ENCODE measurements at places on chromosomes 5 and 9. TPM values are rescaled to one million over a fixed set of nuclear protein-coding genes. Genes with fewer than 3 reads are reported as not detected.

C5orf34 gene
- 0.45 TPM for polyA plus RNA-seq

IL5 gene
- 0.09 TPM for polyA plus RNA-seq

HTR1A gene
- polyA plus RNA-seq, result not detected

TMEM232 gene
- 0.97 TPM for polyA plus RNA-seq

DND1 gene
- polyA plus RNA-seq, result 0.79 TPM

C1QTNF3 gene
- polyA plus RNA-seq, result 1.9 TPM

AIF1L gene
- polyA plus RNA-seq, result 46.2 TPM

APC gene
- polyA plus RNA-seq, result 4.2 TPM

CCNI2 gene
- not detected for polyA plus RNA-seq

STKLD1 gene
- 0.45 TPM for polyA plus RNA-seq

VCAN gene
- 5.0 TPM for polyA plus RNA-seq

LHX3 gene
- 0.02 TPM for polyA plus RNA-seq

KDM4C gene
- polyA plus RNA-seq, result 9.6 TPM

EPB41L4B gene
- 129 TPM for polyA plus RNA-seq

PCDHGA11 gene
- 1.1 TPM for polyA plus RNA-seq

NR5A1 gene
- not detected for polyA plus RNA-seq

OSMR gene
- polyA plus RNA-seq, result 12.9 TPM

GRK6 gene
- polyA plus RNA-seq, result 21.5 TPM

SET gene
- polyA plus RNA-seq, result 85.2 TPM

NUTM2F gene
- not detected for polyA plus RNA-seq

MEIKIN gene
- not detected for polyA plus RNA-seq

NEURL1B gene
- 17.5 TPM for polyA plus RNA-seq

ZMAT2 gene
- polyA plus RNA-seq, result 91.7 TPM

NEUROG1 gene
- polyA plus RNA-seq, result not detected

SELENOP gene
- 228 TPM for polyA plus RNA-seq

PCBD2 gene
- polyA plus RNA-seq, result 5.1 TPM

VLDLR gene
- polyA plus RNA-seq, result 13.2 TPM

C9 gene
- not detected for polyA plus RNA-seq

PCDHB9 gene
- 0.88 TPM for polyA plus RNA-seq

IFNB1 gene
- polyA plus RNA-seq, result not detected

ADAMTS13 gene
- 4.2 TPM for polyA plus RNA-seq

BSPRY gene
- polyA plus RNA-seq, result not detected

NRG2 gene
- polyA plus RNA-seq, result 4.8 TPM

MORN5 gene
- 0.45 TPM for polyA plus RNA-seq

TLX3 gene
- not detected for polyA plus RNA-seq

DMRT3 gene
- 0.79 TPM for polyA plus RNA-seq

MARCOL gene
- not detected for polyA plus RNA-seq

ORM2 gene
- polyA plus RNA-seq, result 6.3 TPM

SLC6A18 gene
- not detected for polyA plus RNA-seq

CATSPER3 gene
- polyA plus RNA-seq, result 0.58 TPM

EIF4E1B gene
- polyA plus RNA-seq, result not detected

SYK gene
- polyA plus RNA-seq, result 6.1 TPM

SPATA31E1 gene
- not detected for polyA plus RNA-seq

SOHLH1 gene
- not detected for polyA plus RNA-seq

PAX5 gene
- polyA plus RNA-seq, result not detected

COL15A1 gene
- polyA plus RNA-seq, result 7.5 TPM

TOR4A gene
- polyA plus RNA-seq, result 2.1 TPM

TLN1 gene
- 72.4 TPM for polyA plus RNA-seq

TJP2 gene
- 35.4 TPM for polyA plus RNA-seq

SPINK6 gene
- 0.42 TPM for polyA plus RNA-seq

GPSM1 gene
- 11.0 TPM for polyA plus RNA-seq

PCDHGA5 gene
- 0.34 TPM for polyA plus RNA-seq

PCDHGB2 gene
- 0.58 TPM for polyA plus RNA-seq

STING1 gene
- 28.3 TPM for polyA plus RNA-seq

ADGRV1 gene
- polyA plus RNA-seq, result 0.34 TPM

PCDHB16 gene
- polyA plus RNA-seq, result 0.90 TPM
